ENCODE measurements at places on chromosomes 3 and 15.

DNA sequence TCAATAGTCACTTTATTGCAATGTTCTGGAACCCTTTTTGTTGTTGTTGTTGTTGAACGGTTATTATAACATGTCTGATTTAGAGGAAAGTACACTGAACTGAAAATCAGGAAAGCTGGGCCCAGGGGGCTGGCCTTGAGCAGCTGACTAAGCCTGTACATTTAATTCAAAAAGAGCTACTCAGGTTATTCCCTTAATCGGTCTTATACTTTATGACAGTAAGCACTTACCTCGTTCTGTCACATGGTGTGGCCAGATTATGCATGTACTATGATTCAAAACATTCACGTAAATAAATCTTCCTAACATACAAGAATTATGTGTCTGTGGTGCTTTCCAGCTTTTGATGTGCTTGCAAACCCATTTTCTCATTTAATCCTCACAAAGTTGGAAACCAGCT, 382.5 kb upstream of the TPRG1 start:
- no peak for DNase-seq

DNA sequence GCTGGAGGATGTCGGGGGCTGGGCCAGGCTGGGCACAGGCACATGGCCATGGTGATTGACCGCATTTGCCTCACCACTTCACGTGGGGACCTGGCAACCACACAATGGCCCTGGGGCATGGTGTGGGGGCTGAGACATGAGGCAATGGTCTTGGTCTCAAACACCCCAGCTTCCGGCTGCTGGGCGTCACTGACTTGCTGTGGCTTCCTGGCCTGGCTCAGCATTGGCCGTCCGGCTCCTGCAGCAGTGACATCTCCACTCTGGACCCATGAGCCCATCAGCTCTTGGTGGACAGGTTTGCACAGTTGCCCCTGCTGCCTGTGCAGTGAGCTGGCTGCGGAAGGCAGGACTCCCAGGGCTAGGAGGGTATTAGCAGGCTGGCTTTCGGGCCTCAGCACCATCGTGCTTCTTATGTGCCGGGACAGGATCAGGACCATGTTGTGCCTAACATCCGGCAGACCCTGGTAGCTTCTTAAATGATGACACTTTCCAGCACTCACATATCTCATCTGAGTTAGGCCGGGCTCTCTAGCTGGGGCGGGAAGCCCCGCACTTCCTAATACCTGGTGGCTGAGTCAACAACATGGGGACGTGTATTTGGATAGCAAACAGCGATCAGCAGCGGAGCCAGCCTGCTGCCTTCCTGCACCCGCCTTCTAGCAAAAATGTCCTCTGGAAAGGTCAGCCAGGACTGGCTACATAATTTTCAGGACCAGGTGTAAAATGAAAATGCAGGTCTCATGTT, 34.1 kb downstream of the ZNF710 start:
- no peak for DNase-seq

DNA sequence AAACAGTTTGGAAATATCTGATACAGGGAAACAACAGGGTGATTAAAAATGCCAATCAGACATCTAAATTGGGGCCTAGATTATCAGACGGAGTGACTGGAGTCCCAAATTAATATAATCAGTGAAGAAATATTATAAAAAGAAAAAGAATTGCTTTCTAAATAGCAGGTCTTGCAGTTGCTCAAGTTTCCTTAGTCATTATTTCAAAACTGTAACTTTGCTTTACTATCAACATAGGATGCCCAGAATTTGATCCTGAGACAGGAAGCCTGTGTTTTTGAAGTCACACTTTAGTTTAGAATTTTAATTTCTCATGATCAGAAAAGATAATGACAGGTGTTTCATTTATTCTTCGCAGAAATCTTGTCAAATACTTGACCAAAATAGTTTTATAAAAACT, 105.9 kb downstream of the IL1RAP start:
- DNase-seq: no peak

- no peak for DNase-seq
Observed at GRCh38 chr3:32226875-32227500, 11.5 kb upstream of the CMTM8 start.

DNA sequence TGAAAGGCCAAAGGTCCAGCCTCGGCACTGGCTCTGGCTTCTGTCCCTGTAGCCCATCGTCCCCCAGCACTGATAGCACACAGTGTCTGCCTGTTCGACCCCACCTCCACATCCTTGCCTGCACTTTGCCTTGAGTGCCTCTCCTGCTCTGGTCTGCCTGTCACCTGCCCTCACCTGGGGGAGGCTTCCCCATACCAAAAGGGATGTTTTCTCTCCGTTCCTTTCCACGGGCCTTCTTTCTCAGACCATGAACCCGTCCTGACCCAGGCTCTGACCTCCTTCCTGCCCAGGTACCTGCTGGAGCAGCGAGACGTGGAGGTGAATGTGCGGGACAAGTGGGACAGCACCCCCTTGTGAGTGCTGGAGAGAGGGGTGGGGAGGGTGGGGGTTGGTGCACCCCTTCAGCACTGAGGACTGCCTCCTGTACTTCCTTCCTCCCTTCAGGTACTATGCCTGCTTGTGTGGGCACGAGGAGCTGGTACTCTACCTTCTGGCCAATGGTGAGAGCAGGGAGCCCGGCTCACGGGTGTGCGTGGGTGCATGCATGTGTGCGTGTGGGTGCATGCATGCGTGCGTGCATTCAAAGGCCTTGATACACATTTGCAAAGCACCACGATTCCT, 1.5 kb downstream of the ABTB1 start:
- peak; percentile 42 for DNase-seq

GRCh38 chr3:195761567-195762248, 40.9 kb downstream of the MUC20 start:
- DNase-seq: no peak

GRCh38 chr15:70742928-70743327, 20.4 kb downstream of the UACA start:
- no peak for DNase-seq

DNA sequence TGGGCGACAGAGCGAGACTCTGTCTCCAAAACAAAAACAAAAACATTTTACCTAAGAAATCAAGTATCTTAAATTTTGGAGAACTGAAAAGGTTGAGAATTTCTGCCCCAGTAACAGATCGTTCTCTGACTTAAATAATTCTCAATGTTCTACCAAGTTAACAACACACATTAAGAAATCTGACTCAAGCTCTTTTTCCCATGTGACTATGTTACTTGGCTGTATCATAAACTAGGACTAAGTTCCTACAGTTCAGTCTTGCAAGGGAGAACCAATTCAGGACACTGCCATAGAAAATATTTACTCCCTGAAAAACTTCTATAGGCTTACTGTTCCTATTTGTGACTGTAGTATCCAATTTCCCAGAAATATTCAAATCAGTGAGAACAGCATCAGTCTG, 20.9 kb upstream of the USF3 start:
- DNase-seq: no peak

DNA sequence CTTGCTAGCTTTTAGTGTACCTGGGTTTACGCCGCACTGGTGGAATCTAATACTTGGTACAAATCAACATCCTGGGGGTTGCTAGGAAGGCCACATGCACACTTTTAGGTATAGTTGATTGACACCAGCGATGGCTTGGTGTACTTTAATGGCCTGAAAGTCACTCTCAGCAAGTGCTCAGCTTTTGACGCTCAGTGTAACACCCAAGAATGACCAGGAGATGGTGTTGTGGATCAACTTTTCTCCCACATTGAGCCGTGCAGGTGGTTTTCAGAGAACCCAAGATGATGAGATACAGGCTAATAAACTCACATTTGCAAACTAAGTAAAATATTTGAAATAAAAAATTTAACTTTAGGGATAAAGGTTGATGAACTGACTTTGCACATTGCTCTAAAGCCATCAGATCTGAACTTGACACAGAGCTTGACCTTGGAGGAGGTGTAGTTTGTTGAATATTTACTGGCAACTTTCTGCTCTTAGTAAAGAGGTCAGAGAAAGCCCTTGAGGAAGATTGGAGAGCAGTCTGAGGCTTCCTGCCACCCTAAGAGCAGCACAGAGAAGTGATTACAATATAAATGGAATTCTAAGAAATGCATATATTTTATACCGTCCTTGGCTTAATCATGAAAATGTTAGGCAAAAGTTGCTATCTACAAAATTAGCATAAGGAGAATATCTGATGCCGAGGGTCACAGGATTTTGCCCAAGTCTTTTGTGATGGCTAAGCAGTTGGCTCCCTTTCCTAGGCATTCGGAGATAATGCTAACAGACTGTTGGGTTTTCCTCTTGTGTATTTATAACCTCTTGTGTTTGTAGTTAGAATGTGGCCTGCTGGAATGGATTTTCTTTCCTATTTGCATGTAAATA, 143.4 kb upstream of the RASGRP1 start:
- DNase-seq: no peak

GRCh38 chr3:100634493-100635272, 25.3 kb downstream of the ADGRG7 start:
- no peak for DNase-seq

DNA sequence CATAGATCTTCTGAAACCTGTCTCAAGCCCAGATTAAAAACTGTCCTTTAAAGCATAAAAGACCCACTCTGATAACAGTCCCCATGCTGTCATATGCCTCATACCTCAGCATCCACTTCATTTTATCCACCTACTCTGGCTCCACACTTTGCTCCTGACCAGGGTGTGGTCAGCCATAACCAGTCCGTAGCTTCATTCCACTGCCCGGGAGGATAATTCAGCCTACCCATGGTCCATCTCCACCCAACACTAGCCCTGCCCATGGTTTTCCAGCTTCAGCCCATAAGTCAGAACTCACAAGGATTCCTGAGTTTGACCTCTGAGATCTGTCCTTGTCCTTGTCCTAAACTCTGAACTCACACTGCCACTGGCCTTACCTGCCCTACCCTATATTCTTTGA, 262.1 kb upstream of the MANF start:
- no peak for DNase-seq

- no peak for DNase-seq
Observed at GRCh38 chr3:43768381-43768973, 77.7 kb downstream of the ABHD5 start.

- no peak for DNase-seq
Observed at GRCh38 chr3:194084284-194084683, 51.7 kb upstream of the HES1 start.

GRCh38 chr15:84823282-84823878, 6.2 kb downstream of the ALPK3 start:
- DNase-seq: no peak

GRCh38 chr3:143847787-143848631, at the start of gene SLC9A9:
Gene SLC9A9, minus strand, starts transcription at chr3:143848468. Its CDS starts 146 bp downstream, at chr3:143848322.
- peak; percentile 42 for DNase-seq

- DNase-seq: no peak
Observed at GRCh38 chr15:51424780-51425179, 83.3 kb downstream of the GLDN start.

DNA sequence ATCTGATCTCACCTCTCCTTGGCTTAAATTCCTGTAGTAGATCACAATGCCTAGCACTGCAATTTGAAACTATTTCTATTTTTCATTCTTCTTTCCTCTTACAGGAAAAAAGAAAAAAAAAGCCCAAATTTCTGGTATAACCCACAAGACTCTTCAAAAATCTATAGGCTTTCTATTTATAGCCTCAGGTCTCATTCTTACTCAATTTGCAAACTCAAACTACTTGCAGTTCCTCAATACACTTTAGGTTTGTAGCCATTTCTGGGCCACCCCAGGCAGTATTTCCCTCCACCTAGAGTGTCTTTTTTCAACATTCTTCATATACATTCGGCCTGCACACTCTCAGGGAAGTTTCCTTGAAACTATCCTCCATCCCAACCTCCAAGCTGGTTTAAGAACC, 169.0 kb downstream of the TBC1D5 start:
- DNase-seq: no peak

- DNase-seq: no peak
Observed at GRCh38 chr15:41957021-41957897, 15.1 kb downstream of the EHD4 start.

GRCh38 chr3:157829786-157830185, 276.4 kb downstream of the SHOX2 start:
- DNase-seq: no peak

- DNase-seq: no peak
Observed at GRCh38 chr3:4744405-4745234, 234.6 kb upstream of the BHLHE40 start.

DNA sequence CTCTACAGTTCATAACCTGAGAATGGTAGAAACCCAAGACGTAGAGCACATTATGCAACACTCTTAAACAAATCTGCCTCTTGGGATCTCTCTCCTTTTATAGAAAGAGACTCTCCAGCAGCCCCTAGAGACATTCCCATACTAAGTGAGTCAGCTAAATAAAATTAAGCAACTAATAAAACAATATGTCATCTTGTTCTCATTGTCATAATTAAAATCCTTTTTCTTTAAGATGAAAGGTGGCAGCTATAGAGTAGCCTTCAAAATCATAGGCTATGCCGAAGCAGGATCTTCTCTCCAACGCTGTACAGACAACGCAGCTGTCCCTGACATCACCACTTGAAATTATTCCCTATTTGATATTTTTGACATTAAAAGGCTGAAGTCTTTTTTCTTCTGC, 790.0 kb downstream of the FHIT start:
- no peak for DNase-seq

GRCh38 chr3:147189016-147189415, 217.3 kb downstream of the ZIC4 start:
- DNase-seq: no peak

GRCh38 chr3:172303941-172304558, 144.2 kb downstream of the GHSR start:
- DNase-seq: no peak

DNA sequence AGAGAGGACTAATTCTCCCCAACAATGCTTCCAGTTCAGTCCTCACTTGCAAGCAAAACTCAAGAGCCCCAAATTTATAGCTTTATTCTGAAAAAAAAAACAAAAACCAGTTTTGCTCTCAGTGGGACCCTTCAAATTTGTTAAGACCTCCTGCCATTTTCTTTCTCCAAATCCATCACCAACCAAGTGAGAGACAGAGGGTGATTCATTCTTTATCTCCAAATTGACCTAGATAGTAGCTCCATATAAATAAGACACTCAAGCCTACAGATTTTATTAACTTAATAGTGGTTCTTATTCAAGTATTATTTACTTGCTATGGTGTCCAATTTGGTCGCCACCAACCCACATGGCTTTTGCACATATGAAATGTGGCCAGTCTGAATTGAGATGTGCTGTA, 195.8 kb downstream of the RORA start:
- no peak for DNase-seq

- no peak for DNase-seq
Observed at GRCh38 chr3:72448858-72449257, 399.4 kb downstream of the SHQ1 start.

GRCh38 chr15:81786776-81787175, 259.0 kb downstream of the MEX3B start:
- DNase-seq: no peak

GRCh38 chr3:72099326-72100079, 314.6 kb upstream of the PROK2 start:
- DNase-seq: no peak

Data from anterior cingulate cortex (tissue), 58 donors.